Immature natural killer cell (primary cell): ENCODE measurements at places on chromosomes 11 and 22. TPM values are rescaled to one million over a fixed set of nuclear protein-coding genes. Genes with fewer than 3 reads are reported as not detected.

Gene GDPD5
- polyA plus RNA-seq: 9.2 TPM

Gene OR5B21
- polyA plus RNA-seq: not detected

Gene TRIM49
- polyA plus RNA-seq: not detected

Gene INS
- polyA plus RNA-seq: not detected
